A549 treated with CpdA at 1 μM for 4 hours (cell line): ENCODE measurements at places on chromosomes 7 and 10. TPM values are rescaled to one million over a fixed set of nuclear protein-coding genes. Genes with fewer than 3 reads are reported as not detected.

The LRRC61 gene
- 0.03 to 0.34 TPM (median 0.09 TPM) in 4 of 5 replicates, not detected in the other for total RNA-seq

The LOXL4 gene
- 1.2 to 1.5 TPM (median 1.3 TPM) in 5 replicates for total RNA-seq

The IL6 gene
- 1.4 to 7.2 TPM (median 2.4 TPM) in 5 replicates for total RNA-seq

The KIF11 gene
- total RNA-seq = 32.8 to 48.0 TPM (median 35.5 TPM) in 5 replicates

The TUBB8 gene
- total RNA-seq = 0.07 to 0.26 TPM in 2 of 5 replicates, not detected in the others

The SLC26A4 gene
- total RNA-seq = 0.08 to 0.12 TPM (median 0.09 TPM) in 4 of 5 replicates, not detected in the other

The TFEC gene
- 0.01 to 0.10 TPM in 2 of 5 replicates, not detected in the others for total RNA-seq

The TCAF2 gene
- total RNA-seq = 0.16 to 0.36 TPM (median 0.24 TPM) in 5 replicates
